ENCODE measurements at places on chromosomes 12 and 14.

- DNase-seq, result no peak
Observed at GRCh38 chr12:6177642-6178358, 22.4 kb upstream of the CD9 start.

- DNase-seq, result no peak
Observed at GRCh38 chr12:119409043-119409442, 74.5 kb downstream of the CCDC60 start.

GRCh38 chr12:18882690-18883089, 144.8 kb downstream of the CAPZA3 start:
- DNase-seq, result no peak

DNA sequence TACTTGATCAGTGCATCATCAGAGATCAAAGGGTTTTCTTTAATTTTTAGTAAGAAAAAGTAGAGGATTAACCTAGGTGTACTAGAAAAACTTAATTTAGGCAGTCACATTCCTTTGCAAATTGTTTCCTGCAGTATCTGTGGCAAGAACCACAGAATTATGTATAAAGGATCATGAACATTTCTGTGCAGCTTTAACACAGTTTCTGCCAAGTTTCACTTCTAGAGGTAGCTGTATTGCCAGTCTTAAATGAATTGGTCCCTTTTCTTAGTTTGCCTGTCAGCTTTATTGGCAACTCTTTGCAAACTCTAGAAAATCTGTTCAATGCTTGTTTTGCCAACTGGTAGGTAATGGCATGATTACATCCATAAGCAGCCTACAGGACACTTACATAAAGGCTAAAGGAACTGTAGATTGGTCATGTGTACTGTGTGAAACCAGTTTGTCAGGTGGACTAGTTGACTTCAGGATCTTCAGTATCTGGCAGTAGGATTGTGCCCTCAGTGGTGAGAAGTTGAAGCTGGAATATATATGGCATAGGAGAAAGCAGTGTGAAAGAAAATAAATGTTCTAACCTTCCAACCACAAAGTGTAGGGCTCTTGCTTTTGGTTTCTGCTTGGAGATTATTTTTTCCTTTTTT, 75.9 kb downstream of the TTLL5 start:
- no peak for DNase-seq

DNA sequence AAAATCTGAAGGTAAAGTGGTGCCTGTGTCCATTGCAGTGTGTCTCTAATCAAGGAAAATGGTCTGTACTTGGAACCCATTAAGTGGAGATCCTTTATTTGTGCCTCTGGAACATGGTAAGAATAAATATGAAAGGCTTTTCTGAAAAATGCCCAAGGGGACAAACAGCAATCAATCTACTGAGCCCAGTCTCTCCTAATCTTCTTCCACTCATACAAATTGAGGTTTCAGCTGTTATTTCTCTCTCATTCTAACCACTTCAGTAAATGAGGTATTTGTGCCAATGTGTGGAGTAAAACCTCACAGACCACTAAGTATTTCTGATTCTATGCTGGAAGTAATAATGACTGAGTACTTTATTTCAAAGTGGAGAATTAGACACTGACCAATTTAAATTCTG, 82.3 kb upstream of the ST8SIA1 start:
- DNase-seq, result no peak

- no peak for DNase-seq
Observed at GRCh38 chr14:76775695-76776427, 14.6 kb downstream of the VASH1 start.

GRCh38 chr14:68284333-68284732, 464.8 kb downstream of the RAD51B start:
- no peak for DNase-seq

DNA sequence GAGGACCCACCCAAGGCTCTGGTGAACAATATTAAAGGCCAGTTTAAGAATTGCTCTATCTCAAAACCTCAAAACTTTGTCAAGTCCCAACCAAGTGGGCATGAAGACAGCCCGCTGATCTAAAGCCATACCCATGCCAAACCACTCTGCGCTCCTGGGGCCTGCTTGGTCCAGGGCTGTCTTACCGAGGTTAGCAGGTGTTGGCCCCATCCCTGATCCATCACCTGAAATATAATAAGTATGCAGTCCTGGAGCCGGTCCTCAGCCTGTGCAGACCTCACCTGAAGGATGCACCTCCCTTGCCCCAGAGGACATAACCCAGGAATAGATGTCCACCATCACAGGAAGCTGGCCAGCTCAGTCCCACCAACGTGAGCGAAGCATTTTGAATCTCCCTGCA, 198.3 kb upstream of the FKBP4 start:
- no peak for DNase-seq

DNA sequence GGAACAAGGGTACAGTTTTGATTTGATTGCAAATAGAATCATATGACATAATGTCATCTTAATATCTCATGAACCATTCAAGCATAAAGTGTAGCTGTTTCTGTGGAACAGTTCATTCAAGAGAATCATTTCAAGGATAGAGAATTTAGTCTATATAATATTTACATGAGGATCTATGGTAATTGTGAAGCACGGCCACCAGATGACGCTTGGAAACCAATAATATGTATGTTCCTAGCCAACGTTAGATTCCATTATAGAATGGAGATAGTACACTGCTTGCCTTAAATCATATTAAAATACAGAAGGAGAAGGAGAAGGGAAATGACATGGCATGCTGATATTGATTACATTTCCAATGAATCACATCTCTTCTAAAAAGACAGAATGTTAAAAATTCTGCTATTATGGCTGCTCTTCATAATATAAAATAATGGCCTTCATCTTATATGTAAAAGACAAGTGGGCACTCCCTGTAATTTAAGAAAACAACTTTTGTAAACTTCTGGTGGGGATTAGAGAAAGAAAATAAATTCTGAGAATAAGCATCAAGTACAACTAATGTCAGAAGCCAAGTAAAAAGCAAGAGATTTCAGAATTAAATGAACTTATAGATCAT, 351.0 kb downstream of the NAV3 start:
- DNase-seq, result no peak

GRCh38 chr12:1059162-1059561, 68.1 kb downstream of the ERC1 start:
- no peak for DNase-seq

DNA sequence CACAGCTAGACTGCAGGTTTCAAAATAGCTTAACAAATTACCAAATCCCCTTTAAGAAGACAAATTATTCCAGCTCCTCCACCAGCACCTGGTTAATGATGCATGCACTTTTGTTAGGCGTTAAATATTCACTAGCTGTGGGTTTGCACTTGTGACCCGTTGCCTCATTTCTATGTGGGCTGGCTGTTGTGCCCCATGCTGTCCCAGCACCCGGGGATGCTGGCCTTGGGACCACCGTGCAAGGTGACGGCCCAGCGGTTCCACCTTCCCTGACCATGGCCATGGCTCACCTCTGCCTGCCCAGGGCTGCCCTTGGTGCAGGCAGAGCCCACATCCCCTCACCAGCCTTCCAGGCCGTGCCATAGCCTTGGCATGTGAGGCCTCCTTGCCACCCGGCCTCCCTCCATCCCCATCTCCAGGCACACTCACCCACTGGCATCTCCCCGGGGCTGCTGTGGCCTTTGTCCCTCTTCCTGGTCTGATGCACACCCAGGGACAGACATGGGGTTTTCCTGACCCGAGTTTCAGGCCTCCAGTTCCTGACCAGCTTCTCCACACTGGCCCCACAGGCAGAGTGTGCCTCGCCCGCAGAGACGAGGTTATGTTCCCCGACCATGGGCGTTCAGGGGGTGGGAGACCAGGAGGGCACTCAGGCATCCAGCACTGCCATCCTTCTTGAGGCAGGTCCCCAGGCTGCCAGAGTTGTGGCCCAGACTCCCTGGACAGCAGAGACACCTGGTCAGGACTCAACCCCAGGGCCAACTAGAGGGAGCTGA, 20.3 kb upstream of the C14orf180 start:
- DNase-seq, result no peak

DNA sequence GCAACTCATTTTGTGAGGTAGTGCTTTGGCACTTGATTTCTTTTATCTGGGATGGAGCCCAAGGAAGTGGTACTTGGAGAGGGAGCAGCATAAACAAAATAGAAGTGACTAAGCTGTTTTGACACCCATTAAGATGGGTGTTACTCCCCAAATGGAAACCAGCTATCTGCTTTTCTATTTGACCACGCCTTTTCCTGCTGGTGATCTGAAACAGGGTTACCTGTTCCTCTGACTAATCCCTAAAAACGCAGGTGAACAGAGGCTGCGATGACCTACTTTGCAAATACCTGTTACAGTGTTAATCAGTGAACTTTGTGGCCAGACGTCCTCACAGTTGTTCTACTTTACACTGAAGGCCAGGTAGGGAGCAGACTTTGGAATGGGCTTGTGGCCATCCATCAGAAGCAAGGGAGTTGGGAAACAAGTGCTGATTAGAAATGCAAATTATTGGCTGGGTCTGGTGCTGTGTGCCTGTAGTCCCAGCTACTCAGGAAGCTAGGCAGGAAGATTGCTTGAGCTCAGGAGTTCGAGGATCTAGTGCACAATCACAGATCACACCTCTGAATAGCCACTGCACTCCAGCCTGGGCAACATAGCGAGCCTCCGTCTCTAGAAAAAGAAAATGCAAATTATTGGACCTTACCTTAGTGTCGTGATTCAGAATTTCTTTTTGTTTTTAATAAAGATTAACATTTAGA, 58.3 kb upstream of the HECTD1 start:
- DNase-seq, result no peak

DNA sequence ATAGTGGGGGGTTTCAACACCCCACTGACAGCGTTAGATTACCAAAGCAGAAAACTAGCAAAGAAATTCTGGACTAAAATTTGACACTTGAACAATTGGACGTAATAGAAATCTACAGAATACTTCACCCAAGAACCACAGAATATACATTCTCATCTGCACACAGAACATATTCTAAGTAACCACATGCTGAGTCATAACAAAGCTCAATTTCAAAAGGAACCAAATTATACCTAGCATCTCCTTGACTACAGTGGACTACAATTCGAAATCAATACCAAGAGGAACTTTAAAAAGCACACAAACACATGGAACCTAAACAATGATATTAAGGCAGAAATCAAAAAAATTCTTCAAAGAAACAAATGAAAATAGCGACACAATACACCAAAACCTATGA, 871.6 kb upstream of the MDGA2 start:
- no peak for DNase-seq

DNA sequence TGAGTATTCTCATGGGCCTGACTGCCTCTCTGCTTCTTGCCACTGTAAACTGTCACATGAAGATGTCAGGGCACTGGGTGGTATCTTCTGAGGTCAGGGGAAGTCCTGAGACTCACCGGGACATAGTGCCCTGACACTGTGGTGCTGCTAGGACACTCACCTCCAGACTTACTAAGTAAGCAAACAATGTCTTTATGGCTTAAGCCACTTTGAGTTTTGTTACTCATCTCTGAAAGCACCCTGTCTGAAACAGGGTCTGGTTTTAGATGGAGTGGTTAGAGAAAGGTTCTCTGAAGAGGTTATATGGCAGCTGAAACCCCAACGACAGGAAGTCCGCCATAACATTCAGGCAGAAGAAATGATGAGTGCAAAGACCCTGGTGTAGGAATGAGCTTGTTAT, 22.7 kb downstream of the GPR19 start:
- no peak for DNase-seq

- no peak for DNase-seq
Observed at GRCh38 chr14:30252783-30253674, 305.9 kb upstream of the G2E3 start.

DNA sequence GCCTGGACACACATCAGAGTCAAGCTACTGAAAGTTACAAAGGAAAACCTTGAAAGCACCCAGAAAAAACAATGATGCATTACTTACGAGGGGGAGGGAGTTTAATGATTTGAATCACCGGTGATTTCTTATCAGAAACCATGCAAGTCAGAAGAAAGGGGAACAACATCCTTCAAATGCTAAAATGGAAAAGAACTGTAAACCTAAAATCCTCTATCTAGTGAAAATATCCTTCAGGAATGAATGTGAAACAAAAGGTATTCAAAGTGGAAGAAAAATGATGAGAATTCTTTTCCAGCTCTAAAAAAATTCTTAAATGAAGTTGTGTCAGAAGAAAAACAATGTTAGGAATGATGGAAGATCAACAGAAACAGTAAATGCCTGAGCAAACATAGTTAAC, 16.8 kb downstream of the SCAF11 start:
- no peak for DNase-seq

DNA sequence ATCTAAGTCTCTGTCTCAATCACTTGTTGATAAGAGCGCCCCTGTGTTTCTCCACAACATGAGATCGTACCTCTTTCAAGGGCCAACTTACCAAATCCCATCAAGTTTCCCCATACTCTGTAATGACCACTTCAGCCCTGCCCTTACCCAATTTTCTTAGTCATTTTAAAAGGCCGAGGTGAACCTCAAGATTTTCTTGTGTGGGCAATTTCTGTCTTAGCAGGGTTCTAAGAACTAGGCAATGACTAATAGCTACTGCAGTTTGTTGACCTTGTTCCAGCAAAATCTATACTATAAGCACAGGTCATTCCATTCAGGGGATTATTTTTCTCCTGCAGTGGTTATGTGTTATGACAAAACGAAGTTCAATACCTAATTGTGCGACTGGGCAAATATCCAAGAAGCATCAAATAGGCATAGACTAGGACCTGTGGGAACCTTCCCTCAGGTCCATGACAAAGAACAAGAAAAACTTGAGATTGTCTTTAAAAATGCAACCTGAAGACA, 359.8 kb downstream of the PCNX1 start:
- no peak for DNase-seq

GRCh38 chr12:18323159-18323558, 61.8 kb downstream of the PIK3C2G start:
- DNase-seq, result no peak

- DNase-seq, result no peak
Observed at GRCh38 chr12:53098354-53098981, 1.0 kb downstream of the IGFBP6 start.

GRCh38 chr12:102885043-102885932, 31.8 kb downstream of the PAH start:
- no peak for DNase-seq

GRCh38 chr12:3751151-3752095, 1.5 kb downstream of the CRACR2A start:
- DNase-seq, result no peak

- no peak for DNase-seq
Observed at GRCh38 chr14:51430633-51431032, 190.6 kb downstream of the TMX1 start.

DNA sequence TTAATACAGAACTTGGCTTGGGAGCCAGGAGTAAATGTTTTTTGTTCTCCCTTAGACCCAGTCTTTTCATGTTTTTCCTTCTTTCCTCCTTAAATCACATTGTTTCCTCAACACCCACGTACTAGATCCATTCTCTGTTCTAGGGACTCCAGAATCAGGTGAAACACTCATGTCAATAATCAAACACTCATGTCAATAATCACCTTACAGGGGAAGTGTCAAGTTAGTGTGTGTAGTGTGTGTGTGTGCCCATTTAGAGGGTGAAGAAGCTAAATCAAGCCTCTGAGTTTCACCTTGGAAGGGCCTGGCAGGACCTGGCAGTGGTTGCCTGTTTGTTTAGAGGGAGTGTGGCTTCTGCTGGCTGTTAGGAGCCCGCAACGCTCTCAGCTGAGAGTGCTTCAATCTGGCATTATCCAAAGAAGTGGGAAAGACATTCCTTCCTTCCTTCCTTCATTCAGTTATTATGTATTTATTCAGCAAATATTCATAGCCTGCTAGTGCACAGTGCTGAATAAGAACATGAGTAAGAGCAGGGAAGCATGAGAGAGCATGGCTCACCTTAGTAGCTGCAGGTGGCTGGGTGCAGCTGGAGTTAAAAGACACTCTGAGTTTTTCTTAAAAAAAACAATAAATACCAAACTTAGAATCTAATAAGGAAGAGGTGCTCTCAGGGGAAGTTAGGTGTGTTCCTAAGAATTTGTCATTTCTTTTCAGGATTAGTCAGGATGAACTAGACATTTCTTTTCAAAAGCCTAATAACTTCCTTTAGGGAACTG, 17.6 kb upstream of the EID3 start:
- no peak for DNase-seq
